Stimulated activated CD4-positive, alpha-beta T cell treated with anti-CD3 and anti-CD28 coated beads, Interleukin-15, amount 100 ng/mL, for 48 hours (primary cell): ENCODE measurements at places on chromosomes 12 and 14.

DNA sequence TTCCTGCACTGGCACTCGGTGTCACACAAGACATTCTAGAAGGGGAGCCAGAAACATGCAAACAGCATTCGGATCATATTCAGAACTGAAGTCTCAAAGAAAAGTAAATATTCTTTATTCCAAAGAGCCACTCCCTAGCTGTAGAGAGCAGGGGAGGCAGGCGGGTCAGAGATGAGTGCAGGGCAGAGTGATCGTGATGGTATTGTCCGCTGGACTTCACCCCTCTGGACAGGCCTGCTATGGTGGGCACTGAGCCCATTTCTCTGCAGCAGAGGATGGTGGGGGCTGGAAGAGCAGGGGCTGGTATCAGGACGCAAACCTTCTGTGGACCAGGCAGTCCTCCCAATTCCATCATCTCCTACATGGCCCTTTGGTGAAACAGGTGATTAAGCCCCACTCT is 25.6 kb downstream of the IRF2BPL start:
- no peak for DNase-seq

DNA sequence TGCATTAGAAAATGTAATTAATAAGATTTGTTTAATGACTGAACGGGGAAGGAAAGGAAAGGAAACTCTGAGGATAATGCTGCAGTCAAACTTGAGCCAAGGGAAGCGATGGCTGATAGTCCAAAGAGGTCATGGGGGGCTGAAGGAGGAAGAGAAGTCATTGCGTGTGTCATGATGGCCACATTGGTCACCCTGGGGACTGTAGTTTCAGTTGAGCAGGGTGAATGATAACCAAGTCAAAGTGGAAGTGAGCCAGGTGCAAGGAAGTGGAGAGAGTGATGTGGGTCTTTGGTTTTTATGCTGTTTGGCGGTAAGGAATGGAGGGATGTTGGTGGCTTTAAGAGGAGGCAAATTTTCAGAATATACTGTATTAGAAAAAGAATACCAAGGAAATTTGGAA is 21.6 kb downstream of the C12orf75 start:
- no peak for DNase-seq

GRCh38 chr12:63078906-63079305 is 72.1 kb downstream of the AVPR1A start:
- DNase-seq: no peak

GRCh38 chr12:132761921-132762583 is 420 bp upstream of the ANKLE2 start:
- peak; percentile 69 for DNase-seq

- no peak for DNase-seq
Observed at GRCh38 chr12:81365284-81365683, 287.4 kb downstream of the ACSS3 start.

GRCh38 chr14:76109087-76109880 is 42.4 kb upstream of the GPATCH2L start:
- no peak for DNase-seq
